ENCODE measurements at places on chromosomes 16 and 17.

GRCh38 chr17:37743875-37744632 lies 805 bp downstream of the HNF1B start:
- no peak for DNase-seq

- no peak for DNase-seq
These were observed 165.1 kb downstream of the PHKB start for GRCh38 chr16:47626246-47626645.

DNA sequence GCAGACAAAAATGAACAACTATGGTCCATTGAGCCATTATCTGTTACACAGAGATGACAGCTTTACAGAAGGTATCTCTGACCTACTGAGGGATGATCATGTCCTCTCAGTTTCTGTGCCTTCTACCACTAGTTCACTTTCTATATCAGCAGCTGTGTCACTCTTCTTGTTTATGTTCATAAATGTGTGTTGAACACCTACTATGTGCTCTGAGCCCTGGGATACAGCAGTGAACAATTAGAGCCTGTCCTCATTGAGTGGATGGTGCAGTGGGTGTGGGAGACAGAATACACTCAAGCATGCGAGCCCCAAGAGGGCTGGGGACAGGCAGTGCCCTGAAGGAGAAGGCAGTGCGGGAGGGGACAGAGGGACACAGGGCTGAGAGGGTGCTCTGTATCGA lies 92.1 kb downstream of the ABCC6 start:
- no peak for DNase-seq

DNA sequence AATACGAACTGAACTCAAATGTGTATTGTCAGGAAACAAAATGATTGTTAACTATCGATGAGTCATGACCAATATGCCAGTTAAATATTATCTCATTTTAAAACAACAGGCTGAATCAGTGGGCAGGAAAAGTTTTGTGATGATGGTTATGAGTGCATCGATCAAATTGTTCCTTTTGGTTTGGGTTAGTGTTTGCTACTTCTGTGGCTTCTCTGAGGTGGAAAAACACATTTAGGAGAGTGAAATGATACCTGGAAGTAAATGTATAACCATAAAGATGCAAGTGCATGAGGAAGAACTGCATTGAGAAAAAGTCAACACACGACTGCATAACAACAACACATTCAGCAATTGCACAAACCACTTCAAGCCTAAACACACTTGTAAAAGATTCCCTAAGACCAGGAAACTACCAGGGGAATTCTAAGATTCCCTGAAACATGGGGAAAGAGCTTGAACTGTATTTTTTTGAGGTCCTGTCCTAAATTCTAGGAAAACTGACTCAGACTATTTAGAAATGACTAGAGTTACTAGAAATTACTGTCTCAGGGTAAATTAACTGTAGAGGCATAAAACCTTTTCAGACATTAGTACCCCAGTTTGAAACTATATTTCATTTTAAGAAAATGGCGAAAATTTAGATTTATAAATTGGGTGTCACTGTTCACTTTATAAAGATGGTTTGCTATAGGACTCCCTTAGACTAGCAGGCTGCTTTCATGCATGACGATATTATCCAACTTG lies 44.8 kb downstream of the CDYL2 start:
- no peak for DNase-seq

DNA sequence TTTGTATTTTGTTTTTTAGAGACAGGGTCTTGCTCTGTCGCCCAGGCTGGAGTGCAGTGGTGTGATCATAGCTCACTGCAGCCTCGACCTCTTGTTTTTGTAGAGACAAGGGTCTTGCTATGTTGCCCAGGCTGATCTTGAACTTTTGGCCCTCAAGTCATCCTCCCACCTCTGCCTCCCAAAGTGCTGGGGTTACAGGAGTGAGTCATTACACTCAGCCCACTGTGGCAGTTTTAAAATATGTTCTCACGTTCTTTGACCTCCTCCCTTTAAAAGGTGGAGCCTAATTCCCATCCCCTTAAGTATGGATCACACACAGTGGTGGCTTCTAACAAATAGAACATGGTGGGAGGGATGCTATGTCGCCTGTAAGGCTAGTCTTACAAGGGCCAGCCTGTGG lies 67.7 kb downstream of the ZDHHC7 start:
- DNase-seq, result no peak

DNA sequence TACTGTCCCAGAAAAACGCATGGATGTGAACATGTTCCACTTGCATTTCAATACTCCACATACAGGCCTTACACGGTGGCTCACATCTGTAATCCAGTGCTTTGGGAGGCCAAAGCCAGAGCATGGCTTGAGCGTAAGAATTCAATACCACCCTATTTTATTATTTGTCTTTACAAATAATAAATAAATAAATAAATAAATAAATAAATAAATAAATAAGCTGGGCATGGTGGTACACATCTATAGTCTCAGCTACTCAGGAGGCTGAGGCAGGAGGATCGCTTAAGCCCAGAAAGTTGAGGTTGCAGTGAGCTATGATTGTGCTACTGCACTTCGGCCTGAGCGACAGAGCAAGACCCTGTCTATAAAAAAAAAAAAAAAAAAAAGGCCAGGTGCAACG lies 53.9 kb downstream of the PLXDC1 start:
- no peak for DNase-seq

DNA sequence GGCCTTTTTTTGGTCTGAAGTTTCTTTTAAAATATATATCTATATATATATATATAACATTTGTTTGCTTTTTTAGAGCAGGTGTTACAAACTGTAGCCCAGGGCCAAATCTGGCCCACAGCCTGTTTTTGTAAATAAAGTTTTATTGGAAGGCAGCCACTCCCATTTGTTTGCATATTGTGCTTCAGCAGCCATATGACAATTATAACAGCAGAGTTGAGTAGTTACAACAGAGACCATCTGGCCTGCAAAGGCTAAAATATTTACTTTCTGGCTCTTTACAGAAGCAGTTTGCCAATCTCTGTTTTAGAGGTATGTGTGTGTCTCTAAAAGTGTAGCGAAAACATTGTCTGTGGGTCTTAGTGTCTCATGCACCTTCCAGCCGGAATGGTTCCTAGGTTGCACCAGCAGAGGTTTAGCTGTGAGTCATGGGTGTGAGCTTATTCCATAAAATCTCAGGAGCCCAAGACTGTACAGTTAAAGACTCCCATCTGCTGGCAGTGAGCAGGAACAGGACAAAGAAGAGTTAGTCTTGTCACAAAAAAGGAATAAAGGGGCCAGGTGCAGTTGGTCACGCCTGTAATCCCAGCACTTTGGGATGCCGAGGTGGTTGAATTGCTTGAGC lies 23.8 kb downstream of the LCMT1 start:
- DNase-seq, result no peak

DNA sequence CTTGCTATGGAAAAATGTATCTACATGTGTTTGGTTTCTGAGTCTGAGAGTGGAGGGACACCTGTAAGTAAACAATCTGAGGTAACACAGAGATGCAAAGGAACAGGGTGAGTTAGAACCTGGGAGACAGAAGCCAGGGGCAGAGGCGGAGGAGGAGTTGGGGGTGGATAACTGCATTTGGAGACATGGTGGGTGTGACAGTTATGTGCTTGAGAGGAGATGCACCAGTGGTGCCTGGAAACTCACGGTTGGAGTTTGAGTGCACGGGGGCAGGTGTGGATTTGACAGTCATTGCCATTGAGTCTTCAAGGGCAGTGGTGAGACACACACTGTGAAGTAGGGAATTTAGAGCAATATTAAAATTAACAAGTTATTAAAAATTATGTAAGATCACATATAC lies 6.5 kb downstream of the NUP93 start:
- DNase-seq, result no peak

DNA sequence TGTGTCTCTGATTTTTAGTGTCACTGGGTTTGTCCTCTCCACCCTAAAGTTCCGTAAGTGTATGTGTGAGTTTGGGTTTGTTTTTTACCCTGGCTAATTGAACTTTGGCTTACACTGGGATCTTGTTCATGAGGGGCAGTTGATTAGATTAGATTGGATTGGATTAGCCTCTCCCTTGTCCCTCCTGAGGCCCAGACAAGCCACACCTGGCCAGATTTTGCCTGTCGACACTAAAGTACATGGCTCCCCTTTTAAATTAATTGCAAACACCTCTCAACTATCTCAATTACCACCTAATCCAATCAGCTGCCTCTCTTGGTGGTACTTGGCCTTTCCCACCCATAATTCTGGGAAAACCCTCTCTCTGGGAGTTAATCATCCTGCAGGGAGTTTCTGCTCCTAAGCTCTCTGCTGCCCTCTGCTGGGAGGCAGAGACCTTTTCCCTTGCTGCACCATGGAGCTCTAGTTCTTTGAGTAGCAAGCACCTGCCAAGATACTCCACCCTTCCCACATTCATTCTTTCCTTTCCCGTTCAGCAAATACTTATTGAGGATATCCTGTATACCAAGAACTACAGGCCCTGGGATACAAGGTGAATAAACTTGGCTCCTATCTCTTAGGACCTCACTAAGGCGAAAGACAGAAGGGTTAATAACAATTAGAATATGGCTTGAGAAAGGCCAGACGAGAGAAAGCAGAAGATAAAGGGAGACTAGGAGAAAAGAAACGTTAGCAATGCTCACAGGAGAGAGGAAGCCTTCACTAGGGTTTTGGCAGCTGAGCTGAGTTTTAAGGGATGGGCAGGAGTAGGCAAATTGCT lies 60.0 kb upstream of the MPHOSPH6 start:
- peak; percentile 18 for DNase-seq

DNA sequence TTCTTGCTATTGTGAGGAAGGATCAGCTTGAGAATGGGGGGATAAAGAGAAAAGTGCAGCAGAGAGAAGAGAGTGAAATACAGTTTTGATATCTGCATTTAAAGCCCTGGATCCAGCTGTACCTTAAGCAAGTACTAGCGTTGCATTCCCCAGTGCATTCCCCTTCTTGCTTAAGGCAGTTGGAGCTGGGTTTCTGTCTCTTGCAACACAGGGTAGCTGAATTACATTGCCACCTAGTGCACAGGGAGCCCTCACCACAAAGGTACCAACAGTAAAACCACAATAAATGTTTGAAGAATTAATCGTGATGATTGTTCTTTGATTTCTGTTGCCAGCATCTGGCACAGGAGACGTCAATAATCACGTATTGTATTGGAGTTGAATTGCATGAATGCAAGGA lies 588.7 kb downstream of the RBFOX1 start:
- no peak for DNase-seq

GRCh38 chr16:58727796-58728568 lies 6.1 kb downstream of the GOT2 start:
- no peak for DNase-seq

All from stimulated activated CD4-positive, alpha-beta T cell treated with anti-CD3 and anti-CD28 coated beads, Interleukin-15, amount 100 ng/mL, for 1 hour (primary cell).